ENCODE measurements at places on chromosomes 16 and 17. TPM values are rescaled to one million over a fixed set of nuclear protein-coding genes. Genes with fewer than 3 reads are reported as not detected.

EPX gene
- not detected for total RNA-seq

EME1 gene
- total RNA-seq = 15.6 TPM

TBC1D3H gene
- not detected for total RNA-seq

DRC7 gene
- 0.10 TPM for total RNA-seq

SMIM5 gene
- total RNA-seq = 0.52 TPM

KCNAB3 gene
- total RNA-seq = 3.0 TPM

RHBDL1 gene
- 1.1 TPM for total RNA-seq

HLF gene
- total RNA-seq = 0.15 TPM

PRR35 gene
- 0.20 TPM for total RNA-seq

LGALS9B gene
- not detected for total RNA-seq

Measured in A549 treated with CpdA at 1 μM for 4 hours (cell line).